ENCODE measurements at places on chromosomes 2 and 18.

DNA sequence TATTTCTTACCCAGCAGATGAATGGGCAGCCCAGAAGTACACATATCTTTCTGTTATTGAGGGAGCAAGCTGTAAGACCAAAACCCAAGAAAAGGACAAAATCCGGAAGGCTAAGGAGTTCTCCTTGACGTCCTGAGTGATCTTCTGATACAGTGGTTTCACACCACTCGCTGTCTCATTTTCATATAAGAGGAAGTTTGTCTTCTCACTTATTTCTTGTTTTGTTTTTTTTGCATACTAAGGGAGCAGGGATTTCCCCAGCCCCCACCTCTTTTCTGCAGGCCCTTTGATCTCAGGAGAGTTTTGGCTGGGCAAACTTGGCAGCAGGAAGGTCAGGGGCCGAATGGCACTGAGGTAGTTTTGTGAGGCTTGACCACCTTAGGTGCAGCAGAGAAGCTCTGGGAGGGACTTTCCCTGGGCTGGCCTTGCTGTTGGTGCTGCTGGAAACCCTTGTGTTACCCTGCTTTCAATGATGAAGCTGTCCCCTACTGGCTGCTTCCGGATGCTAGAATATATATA, 13.3 kb downstream of the CHRNA1 start:
- no peak for ATAC-seq

DNA sequence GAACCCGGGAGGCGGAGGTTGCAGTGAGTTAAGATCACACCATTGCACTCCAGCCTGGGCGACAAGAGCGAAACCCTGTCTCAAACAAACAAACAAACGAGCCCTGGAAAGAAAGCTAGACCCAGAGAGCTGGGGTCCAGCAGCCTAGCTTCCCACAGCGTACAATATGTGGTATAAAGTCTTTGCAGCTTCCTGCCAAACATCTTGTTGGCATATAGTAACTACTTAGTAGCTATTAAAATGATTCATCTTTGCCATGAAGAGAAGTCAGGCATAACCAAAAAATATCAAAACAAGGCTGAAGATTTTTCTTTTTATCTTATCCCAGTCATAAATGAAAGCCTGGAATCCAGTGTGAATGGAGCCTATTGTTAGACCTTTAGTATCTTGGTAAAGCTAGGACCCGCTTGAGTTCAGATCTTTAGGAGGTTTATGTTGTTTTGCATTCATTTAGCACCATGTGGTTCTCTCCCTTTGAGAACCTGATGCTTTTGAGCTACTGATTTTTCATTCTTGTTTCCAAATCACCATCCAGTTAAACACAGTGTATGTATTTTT, 139.7 kb upstream of the NOSTRIN start:
- no peak for ATAC-seq

DNA sequence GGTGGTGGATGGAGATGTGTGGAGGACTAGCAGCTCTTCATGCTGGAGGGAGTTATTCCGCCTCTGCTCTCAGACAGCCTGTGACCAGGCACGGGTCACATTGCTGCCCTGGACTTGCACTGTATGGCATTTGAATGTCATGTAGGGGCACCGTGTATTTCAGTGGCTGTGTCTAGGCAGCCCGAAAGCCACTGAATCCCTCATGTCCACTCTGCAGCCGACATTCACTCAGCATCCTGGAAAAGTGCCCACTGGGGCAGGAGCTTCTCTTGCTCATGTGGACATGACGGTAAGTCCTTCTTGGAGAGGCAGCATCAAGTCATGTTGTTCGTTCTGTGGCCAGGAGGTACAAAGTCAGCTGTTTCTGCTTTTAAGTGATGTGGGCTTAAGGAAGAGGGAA, 127.9 kb downstream of the SH3RF3 start:
- no peak for ATAC-seq

DNA sequence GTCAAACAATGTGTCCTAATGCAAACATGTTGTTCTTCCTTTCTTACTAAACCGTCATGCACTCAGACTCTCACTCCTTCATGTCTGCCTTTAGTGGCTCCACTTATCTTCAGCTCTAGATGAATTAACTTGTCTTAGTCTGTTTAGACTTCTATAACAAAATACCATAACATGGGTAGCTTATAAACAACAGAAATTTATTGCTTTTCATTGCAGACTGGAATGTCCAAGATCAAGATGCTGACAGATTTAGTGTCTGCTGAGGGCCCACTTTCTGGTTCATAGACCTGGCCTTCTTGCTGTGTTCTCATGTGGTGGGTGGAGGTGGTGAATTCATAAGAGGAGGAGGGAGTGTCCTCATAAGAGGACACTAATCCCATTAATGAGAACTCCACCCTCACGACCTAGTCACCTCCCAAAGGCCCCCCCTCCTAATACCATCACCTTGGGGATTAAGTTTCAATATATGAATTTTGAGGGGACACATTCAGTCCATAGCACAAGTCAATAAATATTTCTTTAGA, 32.3 kb downstream of the RALBP1 start:
- no peak for ATAC-seq

- no peak for ATAC-seq
These were observed 112.5 kb upstream of the GLI2 start for GRCh38 chr2:120622886-120623753.

- no peak for ATAC-seq
These were observed 197.1 kb downstream of the SMAD7 start for GRCh38 chr18:48753691-48754090.

- peak; percentile 39 for ATAC-seq
These were observed 678.4 kb downstream of the IRS1 start for GRCh38 chr2:226121046-226121738.

GRCh38 chr2:142877216-142877838, at the start of gene KYNU:
Gene KYNU, plus strand, starts transcription at chr2:142877664. Its CDS starts 7,704 bp downstream, at chr2:142885368.
- no peak for ATAC-seq

DNA sequence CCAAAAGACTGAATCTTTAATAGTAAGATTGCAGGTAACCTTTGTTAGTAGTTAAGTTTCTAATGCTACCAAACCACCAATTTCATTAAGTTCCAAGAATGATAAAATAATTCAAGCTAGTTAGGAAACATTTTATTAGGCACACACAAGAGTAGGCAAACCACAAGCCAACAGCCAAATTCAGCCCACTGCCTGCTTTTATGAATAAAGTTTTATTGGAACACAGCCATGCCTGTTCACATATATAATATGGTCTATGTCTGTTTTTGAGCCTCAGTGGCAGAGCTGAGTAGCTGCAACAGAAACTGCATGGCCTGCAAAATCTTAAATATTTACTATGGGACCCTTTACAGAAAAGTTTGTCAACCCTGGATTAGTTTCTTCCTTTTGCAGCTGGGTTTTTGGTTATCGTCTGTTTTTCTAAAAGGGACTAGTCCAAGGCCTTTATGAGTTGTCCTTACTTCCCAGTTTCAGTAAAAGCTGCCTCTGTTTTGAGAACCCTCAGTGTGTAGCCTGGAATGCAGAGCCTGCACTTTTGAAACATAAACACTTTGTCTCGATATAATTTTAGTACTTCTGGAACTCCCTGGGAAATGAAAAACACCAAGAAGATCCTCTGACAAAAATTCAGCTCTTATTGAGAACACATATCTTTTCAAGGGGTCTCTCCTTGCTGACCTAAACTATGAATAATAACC, 39.1 kb downstream of the FRZB start:
- ATAC-seq: no peak

GRCh38 chr18:8776013-8776943, 70.9 kb downstream of the MTCL1 start:
- ATAC-seq: no peak

- peak; percentile 18 for ATAC-seq
These were observed 55.6 kb downstream of the BIN1 start for GRCh38 chr2:127051116-127052056.

DNA sequence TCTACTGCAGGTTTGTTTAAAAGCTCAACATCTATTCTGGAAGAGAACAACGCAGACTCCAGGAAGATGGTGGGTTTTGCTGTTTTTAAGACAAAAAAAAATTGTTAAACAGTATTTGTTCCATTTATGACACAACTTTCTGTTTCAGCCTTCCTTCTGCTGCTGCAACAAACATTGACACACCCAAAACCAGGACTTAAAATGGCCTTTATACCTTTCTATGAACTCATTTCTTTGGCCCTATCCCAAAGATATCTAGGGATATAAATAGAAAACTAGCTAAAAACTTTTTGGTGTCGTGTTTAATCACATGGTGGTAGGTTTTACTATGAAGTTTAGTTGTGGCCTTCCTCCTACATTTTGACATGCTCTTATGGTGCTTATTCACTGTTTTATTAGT, 964 bp upstream of the GALNT3 start:
- no peak for ATAC-seq

- no peak for ATAC-seq
These were observed 180.9 kb downstream of the KCNE4 start for GRCh38 chr2:223232896-223233295.

DNA sequence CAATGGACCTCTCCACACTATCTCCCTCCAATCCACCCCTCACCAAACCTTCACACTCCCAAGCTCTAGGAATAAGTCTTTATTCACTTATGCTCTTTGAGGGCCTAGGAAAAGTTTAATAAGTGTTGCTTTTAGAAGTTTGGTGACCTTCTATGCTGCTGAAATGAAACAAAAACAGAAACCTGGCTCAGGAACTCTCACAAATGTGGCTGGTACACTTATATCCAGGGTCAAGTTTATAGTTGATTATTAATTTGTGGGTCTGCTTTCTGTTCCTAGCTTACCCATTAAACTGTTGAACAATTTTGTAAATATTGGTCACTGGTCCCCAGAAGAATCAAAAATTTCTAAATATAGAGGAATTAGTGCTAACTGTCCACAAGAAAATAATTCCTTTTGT, 14.2 kb upstream of the ANKRD44 start:
- no peak for ATAC-seq

GRCh38 chr2:29974086-29974485, 52.7 kb upstream of the ALK start:
- ATAC-seq: no peak

DNA sequence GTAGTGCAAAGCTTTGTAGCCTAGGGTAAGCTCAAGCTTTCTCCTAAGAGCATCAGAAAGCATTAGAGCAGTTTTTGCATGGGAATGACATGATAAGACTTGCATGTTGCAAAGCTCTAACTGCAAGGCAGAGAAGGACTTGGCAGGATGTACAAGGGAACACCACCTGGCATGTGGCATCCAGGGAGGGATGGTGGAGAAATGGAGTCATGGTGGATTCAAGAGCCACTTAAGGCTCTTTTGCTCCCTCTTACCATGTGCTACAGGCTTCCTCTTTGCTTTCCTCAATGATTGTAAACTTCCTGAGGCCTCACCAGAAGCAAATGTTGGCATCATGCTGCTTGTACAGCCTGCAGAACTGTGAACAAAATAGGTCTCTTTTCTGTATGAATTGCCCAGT, 266.0 kb downstream of the GLI2 start:
- no peak for ATAC-seq
